C1 segment of cervical spinal cord (tissue), 14 donors: ENCODE measurements at places on chromosomes 7 and 10.

GRCh38 chr7:155412416-155413253, 45.3 kb upstream of the EN2 start:
- no peak for DNase-seq

- no peak for DNase-seq
Observed at GRCh38 chr10:42990016-42990720, 86.7 kb upstream of the RET start.

DNA sequence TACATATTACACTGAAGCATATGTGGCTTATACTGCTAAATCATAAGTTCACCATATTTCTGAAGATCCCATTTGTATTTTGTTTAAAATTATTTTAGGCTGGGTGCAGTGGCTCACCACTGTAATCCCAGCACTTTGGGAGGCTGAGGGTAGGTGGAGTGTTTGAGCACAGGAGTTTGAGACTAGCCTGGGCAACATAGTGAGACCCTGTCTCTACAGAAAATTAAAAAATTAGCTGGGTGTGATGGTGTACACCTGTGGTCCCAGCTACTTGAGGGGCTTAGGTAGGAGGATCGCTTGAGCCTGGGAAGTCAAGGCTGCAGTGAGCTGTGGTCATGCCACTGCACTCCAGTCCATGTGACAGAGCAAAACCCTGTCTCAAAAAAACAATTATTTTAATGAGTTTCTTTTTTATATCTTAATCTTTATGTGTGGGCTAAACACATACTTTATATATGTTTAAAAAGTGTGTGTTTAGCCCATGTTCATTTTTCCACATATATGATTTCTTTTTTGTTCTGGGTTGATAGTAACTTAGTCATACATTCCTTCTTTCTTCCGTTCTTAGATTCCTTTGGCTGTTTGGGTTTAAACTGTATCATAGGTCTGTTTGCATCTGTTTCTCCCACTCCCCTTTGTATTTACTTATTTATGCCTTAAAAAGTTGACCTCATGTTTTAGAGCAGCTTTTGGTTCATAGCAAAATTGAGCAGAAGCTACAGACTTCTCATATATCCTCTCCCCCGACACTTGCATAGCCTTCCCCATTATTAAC, 33.5 kb downstream of the RSBN1L start:
- DNase-seq, result no peak

GRCh38 chr10:104021246-104021645, 54.3 kb downstream of the SLK start:
- DNase-seq, result no peak

GRCh38 chr7:5780801-5781496, 514 bp downstream of the RNF216 start:
- DNase-seq, result peak; percentile 75

DNA sequence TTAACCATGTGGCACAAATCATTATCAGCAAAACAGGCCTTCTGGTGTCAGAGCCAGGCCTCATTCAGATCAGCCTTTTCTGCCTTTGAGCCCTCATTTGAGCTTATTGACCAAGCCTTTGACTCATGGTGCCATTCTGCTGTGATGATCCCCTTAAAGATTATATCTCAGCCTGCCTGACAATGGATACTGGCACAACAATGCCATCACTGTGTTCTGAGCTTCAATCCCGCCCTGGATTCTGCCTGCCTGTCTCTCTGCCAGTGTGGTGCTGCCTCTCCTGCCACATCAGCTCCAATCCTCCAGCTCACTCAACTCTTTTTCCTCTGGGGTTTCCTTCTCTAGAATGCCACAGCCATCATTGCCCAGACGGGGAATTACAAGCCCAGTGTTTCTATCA, 52.6 kb downstream of the SRI start:
- peak; percentile 39 for DNase-seq

DNA sequence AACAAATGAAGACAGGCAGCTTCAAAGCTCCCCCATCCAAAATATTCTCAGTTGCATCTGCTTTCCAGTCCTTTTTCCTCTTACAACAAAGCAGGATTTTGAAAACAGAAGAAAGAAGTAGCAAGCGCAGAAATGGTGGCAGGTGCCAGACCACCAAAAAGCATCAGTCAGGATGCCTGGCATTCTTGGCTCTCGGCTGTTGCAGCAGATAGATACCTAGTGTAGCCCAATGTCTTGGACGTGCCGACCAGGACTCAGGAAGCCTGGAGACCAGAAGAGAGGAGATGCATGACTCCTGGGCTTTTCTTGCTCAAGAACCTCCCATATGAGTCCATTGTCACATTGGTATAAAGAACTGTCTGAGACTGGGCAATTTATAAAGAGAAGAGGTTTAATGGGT, 115.2 kb downstream of the RAB18 start:
- no peak for DNase-seq

GRCh38 chr7:36657036-36657660, 67.1 kb downstream of the AOAH start:
- DNase-seq, result no peak

- DNase-seq, result no peak
Observed at GRCh38 chr10:30029164-30029871, 30.1 kb downstream of the JCAD start.

GRCh38 chr10:127145173-127145572, 51.2 kb downstream of the INSYN2A start:
- no peak for DNase-seq
